Pulmonary artery endothelial cell (primary cell): ENCODE measurements at places on chromosomes 5 and 9.

DNA sequence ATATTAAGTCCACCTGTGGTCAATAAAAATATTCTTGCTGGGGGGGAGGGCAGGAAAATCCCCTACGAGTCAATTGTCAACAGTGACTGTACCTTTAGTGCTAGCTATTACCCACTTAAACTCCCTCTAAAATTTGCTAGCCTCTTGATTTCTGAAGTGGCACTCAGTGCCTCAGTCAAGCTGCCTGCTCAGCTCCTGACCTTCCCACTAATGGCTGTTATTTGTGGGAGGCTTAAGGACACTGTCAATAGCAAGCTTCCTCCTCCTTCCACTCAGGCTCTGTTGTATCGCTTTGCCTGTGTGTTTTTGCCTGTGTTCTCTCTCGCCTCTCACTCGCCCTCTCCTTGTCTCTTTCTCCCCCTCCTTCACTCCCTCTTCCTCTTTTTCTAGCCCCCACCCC is 140.8 kb downstream of the BNC2 start:
- no peak for DNase-seq

- no peak for DNase-seq
These were observed 28.2 kb downstream of the CETN3 start for GRCh38 chr5:90381213-90381929.

- no peak for DNase-seq
These were observed 54.1 kb downstream of the GARNL3 start for GRCh38 chr9:127318651-127319167.

DNA sequence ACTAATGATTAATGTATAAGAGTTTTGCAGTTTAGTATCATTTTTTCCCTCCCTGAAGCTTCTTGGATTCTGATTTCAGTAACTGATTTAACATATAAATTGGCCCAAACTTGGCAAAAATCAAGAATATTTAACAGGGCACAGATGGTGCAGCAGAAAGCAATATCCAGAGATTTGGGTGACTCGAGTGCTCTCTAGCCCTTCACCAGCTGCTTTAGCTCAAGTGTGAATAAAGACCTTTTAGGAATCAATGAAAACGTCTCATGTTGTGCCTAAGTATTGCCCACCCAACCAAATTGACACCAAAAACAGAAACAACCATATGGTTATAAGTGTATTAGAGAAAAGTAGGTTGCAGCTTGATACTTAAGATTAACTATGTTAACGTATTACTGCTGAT is 933.4 kb upstream of the PTPRD start:
- DNase-seq = no peak

DNA sequence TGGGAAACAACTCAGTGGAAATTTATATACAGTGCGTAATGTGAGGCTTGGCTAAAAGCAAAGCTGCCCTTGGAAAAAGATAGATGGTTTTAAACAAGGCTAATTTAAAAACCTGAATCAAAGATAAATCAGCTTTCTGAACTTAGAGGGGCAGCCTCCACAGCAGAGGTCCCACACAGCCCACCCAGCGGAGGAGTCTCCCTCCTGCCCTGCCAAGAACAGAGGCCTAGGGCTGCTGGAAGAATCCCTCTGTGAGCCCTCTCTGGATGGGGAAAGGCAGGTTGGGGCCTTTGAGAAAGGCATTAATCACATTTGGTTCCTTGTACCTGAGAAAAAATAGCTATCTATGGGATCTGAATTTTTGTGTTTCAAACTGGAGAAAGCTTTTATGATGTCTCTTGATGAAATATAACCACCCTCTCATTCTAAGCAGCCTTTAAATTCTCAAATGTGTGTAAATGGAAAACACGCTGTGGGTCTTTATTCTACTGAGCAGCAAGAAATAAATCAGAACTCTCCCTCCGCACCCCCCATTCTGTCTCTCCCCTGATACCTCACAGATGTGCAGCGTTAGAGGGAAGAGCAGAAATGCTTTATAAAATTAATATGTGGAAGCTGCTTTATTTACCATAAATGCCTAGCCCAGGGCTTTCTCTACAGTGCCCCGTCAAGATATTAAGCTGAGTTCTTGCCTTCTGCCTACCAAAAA is 329.2 kb downstream of the EFNA5 start:
- no peak for DNase-seq

GRCh38 chr9:127308652-127309434 is 44.3 kb downstream of the GARNL3 start:
- no peak for DNase-seq

DNA sequence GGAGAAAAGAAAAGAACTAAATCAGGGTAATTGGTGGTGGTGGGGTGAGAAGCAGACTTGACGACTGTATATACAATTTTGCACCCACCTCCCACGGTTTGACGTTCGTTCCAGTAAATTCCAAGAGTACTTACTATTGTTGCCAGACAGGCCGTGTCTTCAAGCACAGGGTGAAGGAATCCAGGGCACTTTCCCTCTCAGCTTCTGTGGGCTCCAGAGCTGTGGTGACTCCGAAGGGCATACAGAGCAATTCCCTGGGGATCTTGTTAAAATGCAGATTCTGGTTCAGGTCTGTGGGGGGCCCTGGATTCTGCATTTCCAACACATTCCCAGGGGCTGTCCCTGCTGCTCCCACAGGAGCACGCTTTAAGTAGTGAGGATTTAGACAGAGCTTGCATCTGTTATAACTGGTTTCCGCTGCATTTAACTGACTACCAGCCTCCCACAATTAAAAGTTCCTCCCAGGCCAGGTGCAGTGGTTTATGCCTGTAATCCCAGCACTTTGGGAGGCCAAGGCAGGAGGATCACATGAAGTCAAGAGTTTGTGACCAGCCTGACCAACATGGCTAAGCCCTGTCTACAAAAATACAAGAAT is 49.3 kb upstream of the FANCC start:
- no peak for DNase-seq

DNA sequence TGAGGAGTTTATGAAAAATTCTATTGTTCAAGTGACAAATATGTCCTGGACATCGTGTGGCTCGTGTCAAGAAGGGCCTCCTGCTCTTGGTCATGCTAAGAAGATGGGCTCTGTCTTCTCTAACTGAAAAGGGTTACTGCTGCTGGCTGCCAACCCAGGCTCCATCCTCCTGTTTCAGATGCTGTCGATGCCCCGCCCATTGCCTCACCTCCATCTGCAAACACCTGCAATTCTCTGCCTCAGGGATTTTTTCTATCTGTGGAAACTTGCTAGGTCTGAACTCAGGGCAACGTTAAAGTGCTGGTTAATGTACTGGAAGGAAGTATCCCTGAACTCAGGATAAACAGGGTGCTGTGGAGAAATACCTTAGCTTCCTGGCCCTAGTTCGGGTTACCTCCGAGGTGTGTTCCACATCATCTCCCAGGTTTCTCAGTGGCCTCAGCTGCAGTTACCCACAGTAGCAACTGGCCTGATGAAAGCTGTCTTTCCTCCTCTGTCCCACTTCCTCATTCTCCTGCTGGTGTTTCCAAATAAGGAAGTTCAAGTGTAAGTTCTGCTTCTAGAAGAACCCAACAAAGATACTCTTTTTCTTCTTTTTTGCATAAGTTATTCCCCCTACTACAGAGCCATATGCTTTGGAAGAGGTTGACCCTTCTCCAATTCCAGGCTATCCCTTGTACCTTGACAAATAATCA is 151.7 kb upstream of the SMIM23 start:
- no peak for DNase-seq

DNA sequence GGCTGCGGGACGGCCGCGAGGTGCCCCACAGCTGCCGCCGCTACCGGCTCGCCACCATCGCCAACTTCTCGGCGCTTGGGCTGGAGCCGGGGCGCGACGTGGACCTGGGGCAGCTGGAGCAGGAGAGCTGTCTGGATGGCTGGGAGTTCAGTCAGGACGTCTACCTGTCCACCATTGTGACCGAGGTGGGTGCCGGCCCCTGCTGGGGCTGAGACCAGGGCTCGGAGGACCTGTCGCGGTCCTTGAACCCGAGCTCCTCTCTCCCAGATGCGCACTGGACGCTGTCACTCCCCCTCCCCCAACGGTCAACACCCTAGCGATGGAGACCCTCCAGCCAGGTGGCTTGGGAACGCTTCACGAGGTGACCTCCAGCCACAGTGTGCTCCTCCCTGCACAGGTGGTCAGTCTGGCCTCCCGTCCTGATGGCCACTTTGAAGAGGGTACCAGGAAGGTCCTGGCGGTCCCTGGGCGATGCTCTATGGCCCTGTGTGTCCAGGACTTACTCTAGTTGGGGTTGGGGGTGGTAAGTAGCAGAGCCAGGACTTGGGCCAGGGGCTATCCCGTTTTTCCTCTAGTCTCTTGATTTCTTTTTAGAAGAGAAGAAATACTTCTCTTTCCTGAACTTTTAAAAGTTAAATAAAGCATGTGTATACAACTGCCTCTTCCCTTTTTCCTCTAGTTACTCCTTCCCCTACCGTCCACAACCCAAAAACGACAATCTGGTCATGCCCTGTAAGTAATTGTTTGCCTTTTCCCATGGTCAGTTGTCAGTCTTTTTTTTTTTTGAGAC is 866 bp downstream of the SLC22A5 start:
- DNase-seq = no peak

GRCh38 chr5:179243333-179243732 is 101.9 kb downstream of the ADAMTS2 start:
- no peak for DNase-seq
